ENCODE measurements at places on chromosomes 6 and 20. TPM values are rescaled to one million over a fixed set of nuclear protein-coding genes. Genes with fewer than 3 reads are reported as not detected.

POPDC3 gene
- not detected for total RNA-seq

REV3L gene
- total RNA-seq, result 20.9 TPM

MUCL3 gene
- total RNA-seq, result not detected

EDN1 gene
- 0.13 TPM for total RNA-seq

SLC29A1 gene
- 116 TPM for total RNA-seq

TMEM14A gene
- total RNA-seq, result 22.2 TPM

GRM1 gene
- total RNA-seq, result not detected

CCM2L gene
- total RNA-seq, result not detected

C2 gene
- 0.59 TPM for total RNA-seq

PMEPA1 gene
- total RNA-seq, result 2.6 TPM

USP49 gene
- total RNA-seq, result 6.0 TPM

CCN5 gene
- not detected for total RNA-seq

OR2B6 gene
- not detected for total RNA-seq

LIME1 gene
- 9.9 TPM for total RNA-seq

CRISP2 gene
- not detected for total RNA-seq

BPI gene
- total RNA-seq, result not detected

FHL5 gene
- total RNA-seq, result not detected

POM121L2 gene
- total RNA-seq, result not detected

MMUT gene
- 11.4 TPM for total RNA-seq

WFDC5 gene
- total RNA-seq, result not detected

CYP24A1 gene
- 0.13 TPM for total RNA-seq

DEFB132 gene
- not detected for total RNA-seq

UNC93A gene
- total RNA-seq, result not detected

MYLK4 gene
- total RNA-seq, result 0.15 TPM

ANKEF1 gene
- total RNA-seq, result 1.9 TPM

BHLHE23 gene
- total RNA-seq, result not detected

SLC22A3 gene
- not detected for total RNA-seq

SLC17A1 gene
- not detected for total RNA-seq

GGT7 gene
- total RNA-seq, result 7.3 TPM

STMND1 gene
- not detected for total RNA-seq

PAX1 gene
- total RNA-seq, result not detected

TLDC2 gene
- not detected for total RNA-seq

HRH3 gene
- not detected for total RNA-seq

CLIC5 gene
- 6.6 TPM for total RNA-seq

PSORS1C1 gene
- not detected for total RNA-seq

RIMS4 gene
- 0.04 TPM for total RNA-seq

PI3 gene
- total RNA-seq, result not detected

FIG4 gene
- total RNA-seq, result 12.1 TPM

CD93 gene
- 0.46 TPM for total RNA-seq

EIF6 gene
- 192 TPM for total RNA-seq

LAMP5 gene
- total RNA-seq, result not detected

DNMT3B gene
- 1.5 TPM for total RNA-seq

PRDM13 gene
- 0.11 TPM for total RNA-seq

TEAD3 gene
- total RNA-seq, result 0.70 TPM

CST4 gene
- total RNA-seq, result not detected

ZBTB9 gene
- 14.2 TPM for total RNA-seq

SLC13A3 gene
- not detected for total RNA-seq

LCA5 gene
- total RNA-seq, result 0.08 TPM

RIMS1 gene
- total RNA-seq, result not detected

ZBTB12 gene
- 3.6 TPM for total RNA-seq

EYS gene
- not detected for total RNA-seq

CASS4 gene
- 2.8 TPM for total RNA-seq

COL12A1 gene
- total RNA-seq, result not detected
